Vagina (tissue), 2 donors: ENCODE measurements at places on chromosomes 12 and 14.

DNA sequence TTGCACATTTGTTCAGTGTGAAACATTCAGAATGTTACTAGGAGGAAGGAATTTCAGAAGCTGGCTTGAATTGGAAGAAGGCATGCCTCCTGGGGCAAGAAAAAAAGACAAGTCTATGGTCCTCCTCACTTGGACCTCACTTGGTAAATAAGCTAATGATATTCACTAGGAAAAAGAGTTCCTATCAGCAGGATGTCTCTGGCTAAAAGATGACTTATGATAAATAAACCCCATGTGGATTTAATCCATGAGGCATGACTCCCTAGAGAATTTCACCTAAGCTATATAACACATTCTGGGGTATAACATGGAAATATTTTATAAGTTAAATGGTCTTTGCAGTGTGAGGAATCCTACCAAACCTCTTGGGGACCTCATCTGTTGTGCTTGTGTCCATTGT is 199.9 kb downstream of the LRIG3 start:
- no peak overlapping the region for H3K4me3 ChIP-seq
- DNase-seq: no peak
- H3K27me3 ChIP-seq: no peaks in the 10 kb centered on the region
- H3K27ac ChIP-seq: no peak overlapping the region
- no peaks in the 10 kb centered on the region for H3K36me3 ChIP-seq

DNA sequence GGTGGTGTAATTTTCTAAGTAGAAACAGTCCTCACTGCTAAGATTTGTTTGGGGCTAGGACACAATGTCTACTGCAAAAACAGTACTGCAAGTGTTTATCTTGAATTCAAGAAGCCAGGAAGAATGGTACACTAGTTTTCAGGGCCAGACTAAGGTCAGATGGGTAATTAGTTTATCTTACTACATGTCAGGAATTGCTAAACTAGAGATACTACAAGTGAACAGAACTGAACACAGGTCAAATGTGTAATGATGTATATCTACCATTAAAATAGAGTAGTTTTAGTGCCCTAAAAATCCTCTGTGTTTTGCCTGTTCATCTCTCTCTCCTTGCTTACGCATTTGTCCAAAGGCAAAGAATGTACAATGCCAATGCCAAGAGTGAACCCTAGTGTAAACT is 2.3 kb upstream of the RPL41 start:
- no peak overlapping the region for H3K27ac ChIP-seq
- H3K27me3 ChIP-seq: no peaks in the 10 kb centered on the region
- DNase-seq: no peak
- no peak overlapping the region for H3K4me3 ChIP-seq
- peaks cover 7% of the 10 kb centered on the region for H3K4me1 ChIP-seq
- H3K36me3 ChIP-seq: no peaks in the 10 kb centered on the region

GRCh38 chr14:51597261-51598001 is 54.3 kb upstream of the FRMD6 start:
- DNase-seq: no peak
- H3K4me3 ChIP-seq: no peak overlapping the region
- no peaks in the 10 kb centered on the region for H3K27me3 ChIP-seq
- H3K36me3 ChIP-seq: no peaks in the 10 kb centered on the region
- no peak overlapping the region for H3K27ac ChIP-seq

GRCh38 chr14:95471476-95471875 is 45.0 kb downstream of the SYNE3 start:
- H3K36me3 ChIP-seq: no peaks in the 10 kb centered on the region
- H3K4me1 ChIP-seq: peaks cover 33% of the 10 kb centered on the region
- no peak overlapping the region for H3K4me3 ChIP-seq
- no peaks in the 10 kb centered on the region for H3K27me3 ChIP-seq

- H3K36me3 ChIP-seq: no peaks in the 10 kb centered on the region
- DNase-seq: no peak
- no peak overlapping the region for H3K27ac ChIP-seq
- no peaks in the 10 kb centered on the region for H3K4me1 ChIP-seq
- H3K27me3 ChIP-seq: no peaks in the 10 kb centered on the region
Observed at GRCh38 chr12:14833952-14834351, 9.4 kb downstream of the ART4 start.

DNA sequence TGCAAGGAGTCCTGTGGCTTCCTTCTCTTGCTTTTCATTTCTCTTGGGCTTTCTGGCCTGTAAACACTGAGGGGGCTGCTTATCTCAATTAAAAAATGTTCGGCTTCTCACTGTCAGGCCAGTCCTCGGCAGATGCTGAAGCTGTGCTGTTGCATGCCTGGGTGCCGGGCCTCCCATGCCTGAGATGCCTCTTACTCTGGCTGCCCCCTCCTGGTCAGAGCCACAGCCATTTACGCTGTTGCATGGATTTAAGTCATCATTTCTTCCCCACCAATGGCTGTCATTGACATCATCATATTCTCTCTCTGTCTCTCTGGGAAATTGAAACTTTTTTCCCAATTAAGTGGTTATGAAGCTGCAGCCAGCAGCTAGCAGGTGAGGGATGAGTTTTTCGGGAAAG is 53.7 kb downstream of the FOXN4 start:
- H3K27me3 ChIP-seq: no peaks in the 10 kb centered on the region
- no peak overlapping the region for H3K27ac ChIP-seq
- peaks cover 40% of the 10 kb centered on the region for H3K36me3 ChIP-seq
- no peak overlapping the region for H3K4me3 ChIP-seq
- DNase-seq: no peak

DNA sequence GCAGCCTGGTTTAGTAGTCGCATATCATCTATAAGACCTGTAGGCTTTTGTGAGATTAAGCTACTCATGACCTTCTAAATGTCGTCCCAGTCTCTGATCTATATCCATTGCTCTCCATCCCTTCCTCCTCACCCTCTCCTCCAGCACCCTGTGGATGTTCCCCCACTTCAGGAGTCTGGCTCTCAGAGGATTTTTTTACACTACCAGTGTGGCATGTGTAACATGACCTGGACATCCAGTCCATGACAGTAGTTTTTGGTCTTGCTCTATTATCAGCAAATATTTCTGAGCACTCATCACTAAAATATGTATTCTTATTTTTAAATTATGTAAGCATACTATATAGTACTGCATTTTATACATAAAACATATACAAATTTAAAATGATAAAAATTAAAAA is 142.1 kb downstream of the DYRK2 start:
- no peaks in the 10 kb centered on the region for H3K4me1 ChIP-seq
- H3K27me3 ChIP-seq: no peaks in the 10 kb centered on the region
- H3K4me3 ChIP-seq: no peak overlapping the region

- H3K27me3 ChIP-seq: no peaks in the 10 kb centered on the region
- H3K27ac ChIP-seq: no peak overlapping the region
- H3K4me3 ChIP-seq: no peak overlapping the region
- DNase-seq: no peak
- H3K4me1 ChIP-seq: no peaks in the 10 kb centered on the region
- no peaks in the 10 kb centered on the region for H3K36me3 ChIP-seq
Observed at GRCh38 chr14:53167602-53168328, 14.6 kb upstream of the DDHD1 start.

- H3K27me3 ChIP-seq: no peaks in the 10 kb centered on the region
- no peak for DNase-seq
- H3K36me3 ChIP-seq: no peaks in the 10 kb centered on the region
- no peak overlapping the region for H3K4me3 ChIP-seq
- no peak overlapping the region for H3K27ac ChIP-seq
Observed at GRCh38 chr14:73660511-73660910, 15.7 kb downstream of the DNAL1 start.

DNA sequence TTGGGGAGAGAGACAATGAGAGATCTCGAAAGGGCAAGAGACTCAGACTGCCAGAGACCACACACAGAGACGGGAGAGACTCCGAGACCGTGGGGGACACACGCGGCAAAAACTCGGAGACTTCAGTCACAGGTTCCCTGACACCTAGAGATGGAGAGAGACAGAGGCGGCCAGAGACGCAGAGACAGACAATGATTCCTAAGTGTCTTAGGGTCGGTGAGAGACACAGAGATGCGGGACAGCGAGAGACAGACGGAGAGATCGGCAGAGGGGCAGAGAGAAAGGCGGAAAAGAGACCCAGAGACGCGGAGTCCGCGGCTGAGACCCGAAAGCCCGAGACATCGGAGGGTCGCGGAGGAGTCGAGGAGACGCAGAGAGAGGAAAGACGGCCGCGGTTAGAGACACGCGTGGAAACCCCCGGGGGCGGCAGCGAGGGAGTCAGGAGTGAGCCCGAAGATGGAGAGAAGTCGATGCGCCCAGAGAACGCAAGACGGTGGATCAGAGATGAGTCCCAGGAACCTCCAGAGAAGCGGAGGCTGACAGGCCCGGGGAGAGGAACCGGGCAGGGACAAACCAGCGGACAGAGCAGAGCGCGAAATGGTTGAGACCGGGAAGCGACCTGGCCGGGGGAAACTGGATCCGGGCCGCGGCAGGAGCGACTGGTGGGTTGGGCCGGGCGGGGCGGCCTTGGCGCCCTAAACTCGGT is 7.8 kb downstream of the LHX5 start:
- H3K27me3 ChIP-seq: peaks cover 43% of the 10 kb centered on the region
- DNase-seq: no peak
- no peak overlapping the region for H3K27ac ChIP-seq
- H3K36me3 ChIP-seq: no peaks in the 10 kb centered on the region
- H3K4me1 ChIP-seq: peaks cover 49% of the 10 kb centered on the region
- no peak overlapping the region for H3K4me3 ChIP-seq

GRCh38 chr14:40123816-40124215 is 691.6 kb upstream of the FBXO33 start:
- no peaks in the 10 kb centered on the region for H3K27me3 ChIP-seq
- no peak for DNase-seq
- no peak overlapping the region for H3K4me3 ChIP-seq
- no peaks in the 10 kb centered on the region for H3K36me3 ChIP-seq

DNA sequence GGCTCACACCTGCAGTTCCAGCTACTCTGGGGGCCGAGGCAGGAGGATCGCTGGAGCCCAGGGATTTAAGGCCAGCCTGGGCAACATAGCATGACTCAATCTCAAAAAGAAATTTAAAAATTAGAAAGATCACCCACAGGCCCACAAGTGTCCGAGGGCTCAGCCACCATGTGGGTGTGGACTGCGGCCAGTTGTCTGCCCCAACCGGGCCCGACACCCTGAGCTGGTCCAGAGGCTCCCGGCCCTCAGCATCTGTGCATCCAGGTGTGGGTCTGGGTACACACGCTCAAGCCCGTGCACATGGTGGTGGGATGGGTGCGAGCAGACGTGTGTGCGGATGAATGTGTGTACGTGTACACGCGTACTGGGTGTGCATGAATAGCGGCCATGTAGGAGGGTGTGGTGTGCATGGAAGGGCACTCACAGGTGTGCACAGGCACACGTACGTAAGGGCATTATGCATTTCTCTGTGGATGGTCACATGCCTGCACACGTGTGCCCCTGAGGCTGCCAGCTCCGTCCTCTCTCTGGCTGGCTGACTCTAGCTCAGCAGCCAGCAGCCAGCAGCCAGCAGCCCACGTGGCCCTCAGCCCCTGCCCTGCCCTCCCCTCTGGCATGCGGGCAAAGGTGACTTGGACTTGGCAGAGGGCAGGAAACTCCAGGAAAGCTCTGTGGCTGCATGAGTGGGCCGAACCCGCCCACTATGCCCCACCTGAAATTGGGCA is 23.3 kb upstream of the NUDT14 start:
- DNase-seq: no peak
- H3K36me3 ChIP-seq: peaks cover 3% of the 10 kb centered on the region
- no peaks in the 10 kb centered on the region for H3K27me3 ChIP-seq
- H3K4me3 ChIP-seq: no peak overlapping the region

DNA sequence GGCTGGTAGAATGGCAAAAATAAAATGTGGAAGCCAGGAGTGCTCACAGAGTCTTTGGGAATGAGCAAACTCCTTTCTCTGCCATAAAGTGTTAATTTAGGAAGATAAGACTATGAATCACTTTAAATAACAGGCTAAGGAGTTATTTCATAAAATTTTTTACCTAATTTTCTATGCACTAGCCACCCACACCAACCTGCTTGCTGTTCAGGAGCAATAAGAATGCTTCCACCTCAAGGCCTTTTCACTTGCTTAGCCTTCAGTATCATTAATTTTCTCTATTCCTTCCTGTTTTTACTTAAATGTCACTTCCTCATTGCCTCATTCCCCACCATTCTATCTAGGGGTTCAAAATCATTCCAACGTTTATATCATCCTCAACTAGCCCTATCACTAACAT is 326.8 kb downstream of the CCER1 start:
- H3K27me3 ChIP-seq: no peaks in the 10 kb centered on the region
- no peak for DNase-seq
- no peak overlapping the region for H3K27ac ChIP-seq
- no peaks in the 10 kb centered on the region for H3K4me1 ChIP-seq
- no peak overlapping the region for H3K4me3 ChIP-seq

GRCh38 chr12:109736552-109737108 is 23.0 kb downstream of the FAM222A start:
- H3K27ac ChIP-seq: no peak overlapping the region
- no peaks in the 10 kb centered on the region for H3K36me3 ChIP-seq
- H3K4me1 ChIP-seq: no peaks in the 10 kb centered on the region
- DNase-seq: no peak
- H3K4me3 ChIP-seq: no peak overlapping the region
- H3K27me3 ChIP-seq: no peaks in the 10 kb centered on the region

GRCh38 chr14:52596320-52596719 is 43.7 kb downstream of the GPR137C start:
- DNase-seq: no peak
- no peak overlapping the region for H3K4me3 ChIP-seq
- no peaks in the 10 kb centered on the region for H3K27me3 ChIP-seq
- H3K4me1 ChIP-seq: no peaks in the 10 kb centered on the region
- H3K36me3 ChIP-seq: no peaks in the 10 kb centered on the region

- no peak overlapping the region for H3K27ac ChIP-seq
- H3K36me3 ChIP-seq: no peaks in the 10 kb centered on the region
- DNase-seq: no peak
- H3K27me3 ChIP-seq: no peaks in the 10 kb centered on the region
- no peak overlapping the region for H3K4me3 ChIP-seq
- no peaks in the 10 kb centered on the region for H3K4me1 ChIP-seq
Observed at GRCh38 chr12:1117371-1117770, 126.3 kb downstream of the ERC1 start.

DNA sequence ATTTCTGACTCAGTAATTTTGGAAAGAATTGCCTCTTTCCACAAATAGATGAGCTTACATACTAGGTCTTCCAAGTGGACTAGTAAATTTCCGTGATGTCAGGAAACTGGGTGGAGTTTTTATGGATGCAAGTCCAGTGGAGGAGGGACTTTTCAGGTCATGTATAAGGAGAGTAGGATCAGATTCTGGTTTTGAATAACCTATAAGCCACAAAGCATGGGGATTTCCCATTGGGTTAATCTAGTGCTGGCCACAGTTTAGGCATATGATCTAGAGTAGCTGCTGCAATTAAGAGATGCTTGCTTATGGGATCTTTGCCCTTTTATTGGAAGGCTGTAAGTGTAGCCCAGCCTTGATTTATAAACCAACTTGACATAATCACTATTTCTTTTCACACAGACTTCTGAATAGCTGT is 33.8 kb downstream of the STK38L start:
- H3K4me3 ChIP-seq: no peak overlapping the region
- no peaks in the 10 kb centered on the region for H3K27me3 ChIP-seq
- H3K27ac ChIP-seq: peak overlapping the region; percentile 81
- DNase-seq: no peak

DNA sequence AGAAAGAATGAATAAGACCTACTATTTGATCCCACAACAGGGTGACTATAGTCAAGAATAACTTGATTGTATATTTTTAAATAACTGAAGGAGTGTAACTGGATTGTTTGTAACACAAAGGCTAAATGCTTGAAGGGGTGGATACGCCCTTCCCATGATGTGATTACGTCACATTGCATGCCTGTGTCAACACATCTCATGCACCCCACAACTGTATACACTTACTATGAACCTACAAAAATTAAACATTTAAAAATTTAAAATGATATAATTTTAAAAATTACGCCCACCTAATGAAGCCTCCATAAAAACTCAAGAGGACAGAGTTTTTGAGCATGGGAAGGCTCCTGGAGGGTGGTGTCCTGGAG is 94.5 kb downstream of the SCARB1 start:
- no peak overlapping the region for H3K27ac ChIP-seq
- H3K36me3 ChIP-seq: no peaks in the 10 kb centered on the region
- no peak for DNase-seq
- peaks cover 40% of the 10 kb centered on the region for H3K4me1 ChIP-seq
